Naive thymus-derived CD8-positive, alpha-beta T cell (primary cell): ENCODE measurements at places on chromosomes 4 and X. TPM values are rescaled to one million over a fixed set of nuclear protein-coding genes. Genes with fewer than 3 reads are reported as not detected.

DNA sequence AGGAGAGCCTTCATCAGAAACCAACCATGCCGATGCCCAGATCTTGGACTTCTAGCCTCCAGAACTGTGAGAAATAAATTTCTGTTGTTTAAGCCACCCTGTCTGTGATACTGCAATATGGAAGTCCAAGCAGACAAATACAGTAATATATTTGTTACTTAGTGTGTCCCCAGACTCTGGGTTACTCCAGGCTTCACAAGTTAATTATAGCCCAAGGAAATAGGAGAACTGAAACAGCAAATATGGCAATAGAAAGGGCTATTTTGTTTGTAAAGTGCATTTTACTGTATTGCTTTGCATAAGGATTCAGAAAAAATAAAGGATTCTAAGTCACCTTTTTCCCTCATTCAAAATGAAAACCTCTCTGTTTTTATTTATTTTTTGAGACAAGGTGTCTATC lies 15.7 kb downstream of the TIGD4 start:
- DNase-seq: no peak

Gene EPHA5
- total RNA-seq: not detected

DNA sequence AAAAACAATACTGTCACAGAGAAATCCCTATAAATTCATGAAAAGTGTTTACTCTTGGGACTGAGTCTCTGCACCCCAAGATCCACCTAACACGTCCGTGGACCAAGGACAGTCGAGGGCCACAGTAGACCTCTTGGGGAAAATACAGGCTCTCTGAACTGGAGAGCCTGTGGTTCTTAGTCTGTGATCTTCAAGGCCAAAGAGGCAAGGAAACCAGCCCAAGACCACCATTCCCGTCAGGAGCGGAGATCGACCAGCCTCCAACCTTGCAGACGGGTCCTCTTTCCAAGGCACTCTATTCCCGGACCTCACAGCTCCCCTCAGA lies 1.6 kb upstream of the APBB2 start:
- no peak for DNase-seq

GRCh38 chrX:39614680-39614998 lies 483.1 kb downstream of the BCOR start:
- DNase-seq: no peak

- no peak for DNase-seq
Measured at GRCh38 chr4:127643791-127644190, 11.0 kb downstream of the INTU start.
